ENCODE measurements at places on chromosomes 11 and 22.

DNA sequence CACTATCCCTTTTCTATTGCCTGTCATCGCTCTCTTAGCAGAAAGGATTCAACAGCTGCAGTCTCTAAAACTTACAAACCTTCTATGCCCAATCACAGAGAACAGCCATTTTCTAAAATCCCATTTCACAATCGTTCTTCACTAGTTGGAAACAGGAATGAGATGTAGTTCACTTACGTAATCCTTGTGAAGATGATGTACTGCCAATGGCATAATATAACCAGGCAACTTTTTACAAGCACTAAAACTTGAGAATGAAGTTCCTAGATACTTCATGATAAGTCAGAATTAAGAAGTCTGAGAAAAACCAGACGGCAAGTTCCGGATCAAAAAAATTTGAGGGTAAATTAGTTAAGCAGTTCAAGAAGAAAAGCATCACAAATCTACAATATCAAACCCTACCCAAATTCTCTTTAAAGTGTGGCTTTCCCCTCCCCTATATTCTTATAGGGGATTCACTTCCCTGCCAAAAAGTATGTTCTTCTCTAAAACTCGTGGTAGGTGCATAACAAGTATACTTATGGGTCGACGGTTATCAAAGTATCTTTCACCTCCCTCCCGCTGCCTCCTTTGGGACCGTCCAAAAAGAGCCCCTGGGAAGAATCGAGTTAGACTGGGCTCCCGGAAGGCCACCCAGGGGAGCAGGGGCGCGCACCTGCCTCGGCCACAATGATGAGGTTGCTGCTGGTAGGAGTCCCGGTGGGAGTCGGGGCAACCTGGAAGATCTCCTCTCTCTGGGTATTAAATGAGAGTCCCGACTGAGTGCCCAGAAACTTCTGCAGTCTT, 666 bp downstream of the MSANTD4 start:
- no peak for DNase-seq

GRCh38 chr22:20506543-20507252, 712 bp upstream of the MED15 start:
- no peak for DNase-seq

DNA sequence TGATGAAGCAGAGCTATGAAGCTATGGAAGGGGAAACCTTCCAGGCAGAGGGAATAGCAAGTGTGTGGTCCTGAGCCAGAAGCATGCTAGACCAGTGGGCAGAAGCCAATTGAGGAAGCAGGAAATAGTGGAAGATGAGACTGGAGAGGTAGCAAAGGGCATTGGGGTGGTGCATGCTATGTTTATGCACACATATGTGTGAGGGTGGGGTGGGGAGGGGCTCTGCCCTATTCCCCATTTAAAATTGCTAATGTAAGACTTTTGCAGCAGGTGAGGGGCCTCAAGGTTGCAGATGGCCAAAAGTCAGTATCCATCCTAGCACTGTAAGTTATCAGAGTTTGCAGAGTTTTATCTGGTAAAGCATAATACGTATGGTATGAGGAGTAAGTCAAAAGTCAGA, 626.6 kb upstream of the KIRREL3 start:
- DNase-seq: no peak

- DNase-seq: no peak
These were observed 245.4 kb downstream of the BUD13 start for GRCh38 chr11:116527180-116527991.

DNA sequence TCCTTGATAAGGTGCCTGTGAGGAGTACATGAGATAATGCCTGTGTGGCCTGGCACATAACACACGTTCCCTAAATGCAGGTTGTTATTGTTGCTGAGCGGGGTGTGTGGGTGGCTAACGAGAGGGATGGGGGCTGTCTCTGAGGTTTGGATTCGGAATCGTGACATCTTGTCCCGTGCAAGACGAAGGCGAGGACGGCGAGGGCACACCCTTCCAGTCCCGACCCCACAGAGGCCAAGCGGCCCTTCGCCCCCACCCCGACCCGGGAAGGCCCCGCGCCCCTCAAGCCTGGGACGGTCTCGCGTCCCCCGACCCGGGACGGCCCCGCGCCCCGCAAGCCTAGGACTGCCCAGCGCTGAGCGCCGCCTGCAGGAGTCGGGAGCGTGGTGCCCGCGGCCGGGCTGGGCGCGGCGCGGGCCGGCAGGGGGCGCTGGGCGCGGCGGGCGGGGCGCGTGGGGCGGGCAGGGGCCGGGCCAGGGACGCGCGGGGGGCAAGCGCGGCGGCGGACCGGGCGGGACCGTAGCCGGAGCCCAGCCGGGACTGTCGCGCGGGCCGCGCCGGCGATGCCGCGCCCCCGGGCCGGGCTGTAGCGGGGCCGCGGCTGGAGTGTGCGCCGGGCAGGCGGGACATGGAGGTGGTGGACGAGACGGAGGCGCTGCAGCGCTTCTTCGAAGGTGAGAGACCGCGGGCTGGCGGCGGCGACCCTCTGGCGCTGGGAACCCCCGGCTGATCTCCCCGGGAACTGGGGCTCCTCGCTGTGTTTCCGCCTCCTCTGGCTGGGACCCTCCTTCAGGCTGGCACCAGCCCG, at the start of gene MYRF:
Gene MYRF, plus strand, starts transcription at position 520 of the 808 bp plus-strand sequence. Its CDS starts 109 bp downstream, at position 629.
- no peak for DNase-seq

DNA sequence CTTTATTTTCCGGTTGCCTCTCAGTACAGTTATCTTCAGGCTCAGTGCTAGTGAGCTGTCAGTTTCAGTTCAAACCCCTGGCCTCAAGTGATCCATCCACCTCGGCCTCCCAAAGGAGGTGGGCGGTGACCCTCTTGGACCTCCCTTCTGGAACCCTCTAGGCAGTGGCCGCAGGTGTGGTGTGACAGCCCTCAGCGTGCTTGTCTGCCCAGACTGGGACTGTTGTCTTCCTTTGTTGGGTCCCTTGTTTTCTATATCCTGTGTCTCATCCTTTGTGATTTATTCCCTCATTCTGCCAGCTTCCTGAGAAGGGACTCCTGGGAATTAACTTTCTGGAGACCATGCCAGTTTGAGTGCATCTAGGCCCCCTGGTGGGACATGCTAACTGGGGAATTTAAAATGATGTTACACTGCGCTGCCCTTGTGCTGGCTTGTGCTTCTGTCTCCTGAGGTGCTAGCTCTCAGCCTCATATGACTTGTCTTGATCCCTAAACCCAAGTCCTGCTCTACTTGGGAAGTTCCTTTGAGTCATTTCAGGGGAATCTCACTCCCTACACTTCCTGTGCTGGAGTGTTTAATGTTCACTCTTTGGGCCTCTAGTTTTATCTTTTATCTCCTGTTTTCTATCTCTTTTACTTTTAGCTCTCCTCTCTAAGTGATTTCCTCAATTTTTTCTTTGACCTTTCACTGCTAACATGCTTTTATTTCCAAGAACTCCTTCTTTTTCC, 19.4 kb downstream of the MED15 start:
- no peak for DNase-seq

DNA sequence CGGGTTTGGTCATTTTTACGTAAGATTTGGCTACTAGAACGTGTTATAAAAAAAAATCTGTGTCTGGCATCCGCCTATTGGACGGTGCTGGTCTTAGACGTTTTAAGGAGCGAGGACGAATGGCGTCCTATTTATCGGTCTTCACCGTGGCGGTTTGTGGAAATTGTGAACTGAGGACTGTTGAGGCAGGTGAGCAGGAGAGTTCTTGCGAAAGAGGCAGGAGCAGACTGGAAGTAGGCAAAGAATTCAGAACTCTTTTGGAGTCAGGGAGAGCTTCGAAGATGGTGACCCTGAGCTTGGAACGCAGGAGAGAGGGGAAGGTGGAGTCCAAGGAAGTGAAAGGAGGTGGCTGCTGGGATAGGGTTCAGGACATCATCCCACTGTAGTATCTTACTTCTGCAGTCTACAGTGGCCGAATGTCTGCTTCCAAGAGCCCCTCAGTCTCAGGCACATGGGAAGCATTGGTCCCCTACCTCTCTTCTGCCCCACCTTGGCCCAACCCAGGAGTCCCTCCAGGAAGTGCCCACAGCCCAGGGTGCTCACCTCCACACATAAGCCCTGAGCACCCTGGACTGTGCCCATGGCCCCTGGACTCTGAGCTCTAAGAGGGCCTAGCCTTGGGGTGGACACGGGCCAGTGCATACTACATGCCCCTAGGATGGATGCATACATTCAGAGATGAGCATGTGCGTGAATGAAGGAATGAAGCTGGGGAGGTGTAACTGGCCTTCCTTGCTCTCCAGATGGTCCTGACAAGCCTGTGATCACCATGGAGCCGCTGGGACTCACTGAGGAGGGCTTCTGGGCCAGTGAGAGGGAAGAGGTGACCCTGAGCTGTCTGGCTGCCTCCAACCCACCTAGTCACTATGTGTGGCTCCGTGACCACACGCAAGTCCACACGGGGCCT, 3.7 kb downstream of the VSIG10L2 start:
- no peak for DNase-seq

DNA sequence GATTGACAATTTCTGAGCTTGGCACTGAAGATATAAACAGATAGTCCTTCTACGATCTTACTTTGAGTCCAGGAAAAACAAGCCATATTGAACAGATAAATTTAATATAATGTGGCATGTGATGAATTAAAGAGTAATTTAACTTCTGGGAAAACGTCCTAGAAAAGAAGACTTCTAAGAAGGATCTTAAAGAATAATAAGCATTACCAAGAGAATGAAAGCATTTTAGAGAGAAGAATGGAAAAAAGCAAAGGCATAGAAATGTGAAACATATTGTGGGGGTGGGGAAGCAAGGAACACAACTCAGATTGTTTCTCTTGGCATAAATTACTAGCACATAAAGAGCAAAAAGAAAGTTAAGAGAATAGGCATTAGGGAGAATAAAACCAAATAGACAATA, 5.4 kb downstream of the DDIAS start:
- no peak for DNase-seq

- DNase-seq: no peak
These were observed 13.5 kb downstream of the MCAT start for GRCh38 chr22:43129426-43130425.

- DNase-seq: no peak
These were observed 15.8 kb upstream of the CHADL start for GRCh38 chr22:41256254-41257253.

DNA sequence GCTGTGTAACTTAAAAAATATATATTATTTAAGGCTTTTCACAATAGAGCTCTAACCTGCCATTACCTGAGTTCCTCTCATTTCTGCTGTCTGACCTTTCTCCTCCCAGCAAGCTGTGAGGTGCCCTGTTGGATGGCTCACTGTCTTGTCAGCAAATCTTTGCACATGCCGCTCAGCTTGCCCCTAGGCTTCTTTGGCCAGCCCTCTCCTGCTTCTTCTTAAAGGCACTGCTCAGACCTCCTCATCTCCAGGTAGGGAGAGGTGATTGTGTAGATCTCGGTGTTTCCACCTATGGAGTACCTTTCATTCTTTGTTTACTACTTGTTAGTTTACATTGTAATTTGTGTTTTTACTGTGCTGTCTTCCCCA, 96.5 kb downstream of the EXT2 start:
- DNase-seq: no peak

DNA sequence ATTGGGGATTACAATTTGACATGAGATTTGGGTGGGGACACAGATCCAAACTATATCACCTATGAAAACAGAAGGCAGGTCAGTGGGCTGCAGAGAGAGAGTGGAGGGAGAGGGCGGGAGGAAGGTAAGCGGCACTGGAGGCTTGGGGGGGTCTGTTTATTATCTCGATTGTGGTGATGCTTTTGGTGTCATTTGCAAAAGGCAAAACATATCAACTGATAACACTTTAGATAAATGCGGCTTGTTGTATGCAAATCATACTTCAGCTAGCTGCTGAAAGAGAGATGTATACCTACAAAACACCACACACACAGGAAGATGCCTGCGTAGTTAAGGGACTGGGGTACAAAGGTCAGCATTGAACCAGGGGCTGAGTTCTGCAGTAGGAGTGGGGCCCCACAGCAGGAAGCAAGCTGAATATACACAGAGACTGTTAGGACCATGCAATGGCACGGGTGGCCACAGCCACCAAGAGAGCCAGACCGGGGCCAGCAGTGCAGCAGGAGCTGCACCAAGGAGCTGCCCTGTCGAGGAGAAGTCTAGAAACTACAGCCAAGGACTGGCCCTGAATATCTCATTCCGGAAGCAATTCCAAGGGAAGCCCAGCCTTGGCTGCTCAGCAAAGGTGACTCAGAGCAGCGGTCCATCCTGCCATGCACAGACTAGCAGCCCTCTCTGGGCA, 23.8 kb upstream of the TOLLIP start:
- no peak for DNase-seq

GRCh38 chr11:116960930-116961329, 123.5 kb upstream of the APOA1 start:
- DNase-seq: no peak

- DNase-seq: no peak
These were observed 510.7 kb downstream of the OPCML start for GRCh38 chr11:133021553-133021952.

DNA sequence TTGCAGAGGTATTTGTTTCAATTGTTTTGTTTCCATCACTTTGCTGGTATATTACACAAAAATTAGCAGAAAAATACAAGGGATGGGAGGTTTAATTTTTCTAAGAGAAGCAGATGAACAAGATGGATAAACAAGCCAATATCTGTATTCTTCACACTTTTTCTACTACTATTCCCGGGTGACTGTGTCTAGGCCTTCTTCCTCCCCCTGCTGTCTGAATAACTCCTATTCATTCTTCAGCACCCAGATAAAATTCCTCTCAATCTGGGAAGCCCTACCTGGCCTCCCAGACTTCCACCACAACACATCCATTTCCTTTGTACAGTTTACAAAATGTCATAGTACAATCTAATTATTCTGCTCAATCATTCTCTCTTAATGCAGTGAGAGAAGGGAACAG, 666.6 kb upstream of the TENM4 start:
- DNase-seq: no peak

- DNase-seq: no peak
These were observed 419 bp downstream of the ANKRD54 start for GRCh38 chr22:37843741-37844089.

DNA sequence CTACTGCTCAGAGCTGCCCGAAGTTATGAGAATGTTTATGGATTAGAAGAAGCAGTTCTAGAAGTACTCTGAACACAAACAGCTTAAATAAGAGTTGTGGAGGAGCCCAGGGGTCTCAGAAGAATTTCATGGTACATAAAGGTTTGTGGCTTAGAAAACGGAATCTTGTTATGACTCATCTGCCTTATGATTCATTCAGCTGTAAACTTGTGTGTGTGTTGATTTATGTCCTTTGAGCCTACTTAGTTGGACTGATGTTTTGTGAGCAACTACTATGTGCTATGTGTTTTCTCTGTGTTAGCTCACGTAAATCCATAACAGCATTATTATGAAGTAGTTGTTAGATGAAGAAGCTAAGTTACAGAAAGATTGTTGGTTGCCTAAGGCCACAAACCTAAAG, 203.7 kb downstream of the PGR start:
- no peak for DNase-seq

DNA sequence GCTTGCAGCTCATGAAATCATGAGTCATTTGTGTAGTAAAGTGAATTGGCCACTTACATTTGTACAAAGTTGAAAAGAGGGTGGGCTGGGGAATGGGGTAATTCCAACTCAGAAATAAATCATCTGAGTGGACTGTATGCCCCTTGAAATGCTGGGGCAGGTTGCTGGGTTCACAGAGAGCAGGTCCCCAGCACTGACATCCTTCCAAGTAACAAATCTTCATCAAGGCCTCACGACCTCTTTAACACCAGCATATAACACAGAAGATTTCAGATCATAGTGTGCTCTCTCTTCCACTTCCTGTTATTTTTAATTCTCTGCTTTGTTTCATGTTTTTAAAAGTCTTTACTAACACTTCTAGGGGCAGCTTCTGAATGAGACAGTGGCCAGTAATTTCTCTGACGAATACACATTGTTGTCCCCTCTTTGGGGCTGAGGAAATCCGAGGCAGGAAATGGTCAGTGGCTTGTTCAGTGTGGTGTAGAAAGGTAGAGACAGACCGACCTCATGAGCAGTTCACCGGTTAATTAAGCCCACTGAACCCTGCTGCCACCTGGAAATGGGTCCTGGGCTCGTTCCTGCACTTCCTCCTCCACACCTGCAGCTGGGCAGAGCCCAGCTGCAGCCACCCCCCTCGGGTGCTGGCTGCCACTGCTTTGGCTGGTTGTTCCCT, 127.7 kb downstream of the MAML2 start:
- DNase-seq: no peak

All from NCI-H2081 treated with DMSO at 0.1 percent for 48 hours (cell line).